ENCODE measurements at places on chromosomes 6 and 20.

DNA sequence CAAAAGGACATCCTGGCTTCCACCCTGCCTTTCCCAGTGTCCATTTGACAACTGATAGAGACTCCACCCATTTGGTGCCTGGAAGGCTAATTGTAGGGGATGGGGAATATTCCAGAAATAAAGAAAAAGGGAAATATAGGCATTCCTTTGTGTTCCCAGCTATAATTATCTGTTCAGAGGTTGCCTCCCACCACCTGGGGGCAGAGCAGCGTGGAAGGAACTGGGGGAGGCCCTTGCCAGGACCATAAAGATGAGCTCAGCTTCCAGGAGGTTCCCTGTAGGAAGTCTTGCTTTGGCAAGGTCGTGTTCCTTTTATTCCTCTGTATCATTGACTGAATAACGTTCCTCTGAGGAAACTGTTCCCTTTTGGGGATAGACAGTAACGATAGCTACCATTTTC lies 214.7 kb downstream of the TFAP2C start:
- no peak for DNase-seq

DNA sequence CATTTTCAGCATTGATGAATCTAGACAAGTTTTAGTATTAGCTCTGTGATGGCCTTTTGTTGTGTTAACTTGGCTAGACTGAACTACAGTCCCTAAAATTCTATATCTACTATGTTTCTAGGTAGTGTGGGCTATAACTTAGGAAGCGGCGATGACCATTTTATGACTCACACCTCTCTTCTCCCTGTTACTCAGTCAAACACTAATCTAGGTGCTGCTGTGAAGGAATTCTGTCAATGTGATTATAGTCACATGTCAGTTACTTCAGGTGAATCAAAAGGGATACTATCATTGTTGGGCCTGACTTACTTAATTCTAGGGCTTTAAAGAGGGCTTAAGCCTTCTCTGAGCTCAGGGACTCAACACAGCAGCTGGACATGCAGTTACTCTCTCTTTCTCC lies 691.5 kb upstream of the MAP3K7 start:
- DNase-seq = no peak

- no peak for DNase-seq
Measured at GRCh38 chr6:14546036-14546435, 428.5 kb downstream of the CD83 start.

GRCh38 chr6:118856301-118856700 lies 37.7 kb upstream of the ASF1A start:
- DNase-seq = no peak

GRCh38 chr6:138818496-138819194 lies 22.8 kb downstream of the ECT2L start:
- no peak for DNase-seq
